PC-9 (cell line): ENCODE measurements at places on chromosomes 16 and 17. TPM values are rescaled to one million over a fixed set of nuclear protein-coding genes. Genes with fewer than 3 reads are reported as not detected.

DNA sequence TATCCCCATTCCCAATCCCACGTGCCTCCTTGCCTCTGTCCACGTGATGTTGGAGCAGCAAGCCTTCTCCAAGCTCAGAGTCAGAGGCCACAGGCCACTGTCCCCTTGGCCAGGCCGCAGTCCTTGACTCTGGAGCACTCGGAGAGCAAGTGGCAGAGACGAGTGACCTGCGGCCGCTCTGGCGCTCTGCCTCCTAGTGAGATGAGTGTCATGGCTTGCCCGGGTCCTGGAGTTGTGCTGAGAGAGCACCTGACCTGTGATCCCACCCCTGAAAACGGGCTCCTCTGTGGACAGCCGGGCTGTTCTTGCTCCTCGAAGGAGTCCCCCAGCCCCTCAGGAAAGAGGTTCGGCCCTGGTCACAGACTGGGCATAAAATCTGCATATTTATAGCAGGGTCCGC, 10.0 kb upstream of the FASN start:
- DNase-seq, result no peak

GRCh38 chr17:61834610-61835009, 28.7 kb downstream of the BRIP1 start:
- no peak for DNase-seq

GRCh38 chr16:56317998-56318826, 107.1 kb downstream of the AMFR start:
- DNase-seq, result peak; percentile 42

DNA sequence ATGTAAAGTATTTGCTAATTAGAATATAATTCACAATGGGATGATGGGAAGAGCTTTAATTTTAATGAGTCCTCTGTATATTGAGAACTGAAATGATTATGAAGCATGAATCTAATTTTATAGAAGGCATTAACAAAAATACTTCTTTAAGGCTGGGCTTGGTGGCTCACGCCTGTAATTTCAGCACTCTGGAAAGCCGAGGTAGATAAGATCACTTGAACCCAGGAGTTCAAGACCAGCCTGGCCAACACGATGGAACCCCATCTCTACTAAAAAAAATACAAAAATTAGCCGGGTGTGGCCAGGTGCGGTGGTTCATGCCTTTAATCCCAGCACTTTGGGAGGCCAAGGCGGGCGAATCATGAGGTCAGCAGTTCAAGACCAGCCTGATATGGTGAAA, 12.0 kb downstream of the CDK12 start:
- DNase-seq, result no peak

DNA sequence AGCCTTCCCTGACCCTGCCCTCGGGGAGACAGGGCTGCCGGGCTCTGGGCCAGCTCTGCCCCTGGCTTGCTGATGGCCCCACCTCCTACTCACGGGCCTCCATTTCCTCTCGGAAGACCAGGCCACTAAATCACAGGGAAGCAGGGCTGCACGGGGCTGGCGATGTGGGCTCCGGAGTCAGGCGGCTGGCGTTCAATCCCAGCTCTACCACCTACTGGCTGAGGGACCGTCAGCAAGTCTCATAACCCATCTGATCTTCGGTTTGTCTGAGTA, 113.4 kb downstream of the AMFR start:
- no peak for DNase-seq

DNA sequence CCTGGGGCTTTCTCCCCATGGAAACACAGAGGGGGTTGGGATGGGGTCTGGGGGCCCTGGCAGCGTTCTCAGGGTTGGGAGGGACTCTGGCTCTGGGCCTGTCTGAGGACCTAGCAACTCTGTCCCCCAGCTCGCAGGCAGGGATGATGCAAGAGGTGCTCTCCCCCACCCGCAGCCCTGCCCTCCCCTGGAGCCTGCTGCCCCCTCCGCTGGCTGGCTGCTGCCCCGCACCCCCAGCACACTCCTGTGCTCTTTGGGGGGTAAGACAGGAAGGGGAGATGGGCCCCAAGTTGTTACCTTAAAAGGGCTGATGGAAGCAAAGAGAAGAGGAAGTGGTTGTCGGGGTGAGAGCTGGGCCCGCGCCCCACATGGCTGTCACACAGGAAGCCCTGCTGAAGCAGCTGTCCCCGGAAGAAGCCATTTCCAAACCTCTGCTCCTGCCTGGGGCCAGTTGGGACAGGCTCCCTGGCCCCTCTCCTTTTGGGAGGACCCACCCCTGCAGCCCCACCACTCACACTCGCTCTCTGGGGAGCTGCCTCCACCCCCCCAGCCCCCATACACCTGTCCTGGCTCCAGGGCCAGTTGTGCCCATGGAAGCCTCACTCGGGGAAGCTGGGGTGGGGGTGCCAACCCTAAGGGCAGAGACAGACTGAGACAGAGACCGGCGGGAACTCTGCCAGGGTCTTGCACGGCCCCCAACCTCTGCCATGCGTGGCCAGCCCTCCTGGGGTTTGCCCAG, 2.5 kb downstream of the CORO1A start:
- no peak for DNase-seq

- DNase-seq, result no peak
Observed at GRCh38 chr16:56872863-56873391, 7.9 kb downstream of the SLC12A3 start.

DNA sequence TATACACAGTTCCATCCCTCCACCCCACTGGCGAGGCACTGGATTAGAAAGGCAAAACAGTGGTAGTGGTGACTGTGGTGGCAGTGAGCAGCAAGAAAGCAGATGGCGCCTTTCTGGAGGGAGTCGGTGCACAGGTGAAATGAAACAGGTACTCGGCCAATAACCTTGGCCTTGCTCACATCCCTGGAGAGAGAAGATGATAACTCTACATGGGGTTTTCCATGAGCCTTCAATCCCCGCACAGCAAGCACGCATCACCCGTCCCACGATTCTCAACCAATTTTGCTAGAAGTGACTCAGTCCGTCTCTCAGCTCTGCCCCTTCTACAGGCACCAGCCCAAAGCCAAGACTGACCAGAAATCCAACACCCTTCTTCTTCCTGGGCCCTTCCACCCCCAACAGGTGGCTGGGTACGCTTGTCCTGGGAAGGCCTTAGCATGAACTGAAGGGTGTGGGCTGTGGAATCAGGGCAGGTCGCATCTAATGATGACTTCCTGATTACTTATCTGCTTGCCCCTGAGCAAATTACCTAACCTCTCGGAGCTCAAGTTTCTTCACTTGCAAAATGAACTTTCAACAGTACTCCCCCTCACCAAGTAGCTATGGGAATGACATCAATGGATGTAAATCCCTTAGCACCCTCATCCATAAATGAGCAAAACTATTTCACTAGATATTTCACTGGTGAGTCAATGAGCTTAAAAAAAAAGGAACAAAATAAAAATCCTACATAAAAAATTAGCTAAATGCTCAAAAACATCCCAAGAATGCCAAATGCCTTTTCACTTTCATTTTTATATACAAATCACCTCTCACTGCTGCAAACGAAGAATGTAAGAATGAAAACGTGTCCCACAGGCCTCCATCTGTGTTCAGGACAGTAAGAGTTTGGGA, 18.0 kb downstream of the XPO6 start:
- DNase-seq, result peak; percentile 98

Gene B4GALNT2
- total RNA-seq, result 0.10 TPM in 1 of 2 replicates, not detected in the other

Gene TTLL6
- total RNA-seq, result not detected in 2 replicates

Gene CA7
- total RNA-seq, result not detected in 2 replicates
